ENCODE measurements at places on chromosomes 16 and 17. TPM values are rescaled to one million over a fixed set of nuclear protein-coding genes. Genes with fewer than 3 reads are reported as not detected.

The MYH11 gene
- total RNA-seq: 23.0 TPM

The KRTAP1-1 gene
- not detected for total RNA-seq

The KRT31 gene
- total RNA-seq: 3.1 TPM

The CPHXL2 gene
- total RNA-seq: not detected

The GINS3 gene
- 6.3 TPM for total RNA-seq

The TLCD3B gene
- total RNA-seq: 0.52 TPM

The HOXB6 gene
- total RNA-seq: not detected

The NF1 gene
- total RNA-seq: 76.2 TPM

The RNF213 gene
- 63.2 TPM for total RNA-seq

The TMED6 gene
- not detected for total RNA-seq

The SKA2 gene
- 25.1 TPM for total RNA-seq

The ADAT1 gene
- total RNA-seq: 32.4 TPM

The SHCBP1 gene
- total RNA-seq: 8.9 TPM

The KCNG4 gene
- total RNA-seq: not detected

The DRC3 gene
- total RNA-seq: 1.0 TPM

The DVL2 gene
- total RNA-seq: 63.2 TPM

The TRPV3 gene
- 0.52 TPM for total RNA-seq

The RHBDL1 gene
- under 0.01 TPM for total RNA-seq

The ZNF768 gene
- 23.5 TPM for total RNA-seq

The DLG4 gene
- total RNA-seq: 7.3 TPM

The KRT12 gene
- total RNA-seq: not detected

The CCL2 gene
- total RNA-seq: 20.4 TPM

The RCVRN gene
- total RNA-seq: not detected

The PIK3R5 gene
- total RNA-seq: 2.1 TPM

The CALB2 gene
- total RNA-seq: 1.0 TPM

The MPO gene
- total RNA-seq: 14.1 TPM

The SEPTIN12 gene
- total RNA-seq: not detected

The TMEM88 gene
- 7.3 TPM for total RNA-seq

The BIRC5 gene
- total RNA-seq: 11.0 TPM

The CD300E gene
- total RNA-seq: 0.52 TPM

The TP53TG3C gene
- total RNA-seq: not detected
